ENCODE measurements at places on chromosomes 12 and 14. TPM values are rescaled to one million over a fixed set of nuclear protein-coding genes. Genes with fewer than 3 reads are reported as not detected.

DNA sequence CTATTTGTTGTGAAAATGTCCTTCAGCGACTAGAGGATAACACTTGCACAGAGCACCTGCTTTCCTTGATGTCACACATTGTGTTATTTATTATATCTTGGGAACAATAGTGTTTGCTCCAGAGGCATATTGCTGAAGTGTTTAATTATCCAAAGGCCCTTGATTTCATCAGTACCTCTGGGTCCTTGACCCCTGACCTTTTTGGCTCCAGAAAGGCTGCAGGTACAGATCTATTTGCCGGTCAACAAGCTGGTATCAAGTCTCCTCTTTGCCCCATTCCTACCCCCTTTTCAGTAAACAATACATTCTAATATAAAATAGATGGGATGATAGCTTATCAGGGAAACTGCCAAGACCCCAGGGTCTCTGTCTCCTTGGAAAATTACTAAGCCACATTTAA is 206.8 kb downstream of the DACT1 start:
- H3K36me3 ChIP-seq, result no peaks in the 10 kb centered on the region
- no peak overlapping the region for H3K27ac ChIP-seq
- H3K4me1 ChIP-seq, result no peaks in the 10 kb centered on the region

DNA sequence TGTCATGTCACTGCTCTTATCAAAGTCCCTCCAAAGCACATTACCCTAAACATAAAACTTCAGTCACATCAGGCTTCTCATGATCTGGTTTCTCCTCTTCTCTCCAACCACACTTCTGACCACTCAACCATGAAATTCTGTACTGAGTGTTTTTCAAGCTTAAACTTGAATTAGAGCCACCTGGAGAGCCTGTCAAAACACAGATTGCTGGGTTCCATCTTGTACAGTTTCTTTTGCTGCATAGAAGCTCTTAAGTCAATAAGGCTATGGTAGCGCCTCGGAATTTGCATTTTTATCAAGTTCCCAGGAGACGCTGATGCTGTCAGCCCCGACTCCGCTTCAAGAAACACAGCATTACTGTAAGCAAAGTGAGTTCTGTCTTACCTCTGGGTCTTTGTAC is 16.4 kb upstream of the SRRM4 start:
- H3K27ac ChIP-seq, result no peak overlapping the region
- H3K36me3 ChIP-seq, result no peaks in the 10 kb centered on the region
- H3K4me1 ChIP-seq, result no peaks in the 10 kb centered on the region
- no peaks in the 10 kb centered on the region for H3K27me3 ChIP-seq
- no peak overlapping the region for H3K4me3 ChIP-seq

DNA sequence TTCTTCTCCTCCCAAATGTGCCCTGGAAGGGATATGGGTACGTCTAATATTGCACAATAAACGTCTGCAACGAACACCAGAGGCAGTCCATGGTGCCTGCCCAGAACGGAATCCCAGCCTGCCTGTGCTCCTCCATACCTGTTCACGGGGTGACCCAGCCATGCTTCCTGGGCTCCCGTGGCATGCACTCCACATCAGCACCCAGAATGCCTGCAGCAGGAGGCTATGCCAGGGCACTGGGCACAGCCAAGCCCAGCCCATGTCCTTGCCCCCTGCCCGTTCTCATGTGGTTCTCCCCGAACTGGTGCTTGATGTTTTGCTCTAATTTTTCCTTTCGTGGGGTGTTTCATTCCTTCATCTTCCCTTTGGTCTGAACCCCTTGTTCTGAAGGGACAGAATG is 404.3 kb downstream of the BCL11B start:
- no peak overlapping the region for H3K4me3 ChIP-seq
- no peaks in the 10 kb centered on the region for H3K27me3 ChIP-seq
- DNase-seq, result no peak
- H3K27ac ChIP-seq, result no peak overlapping the region
- no peaks in the 10 kb centered on the region for H3K4me1 ChIP-seq

GRCh38 chr12:2376908-2377657 is 324.3 kb downstream of the CACNA1C start:
- H3K27ac ChIP-seq, result no peak overlapping the region
- H3K36me3 ChIP-seq, result no peaks in the 10 kb centered on the region
- H3K4me1 ChIP-seq, result no peaks in the 10 kb centered on the region
- H3K4me3 ChIP-seq, result no peak overlapping the region
- no peaks in the 10 kb centered on the region for H3K27me3 ChIP-seq

Gene DERA
- total RNA-seq, result 116 TPM

Gene CCDC38
- total RNA-seq, result 0.35 TPM

DNA sequence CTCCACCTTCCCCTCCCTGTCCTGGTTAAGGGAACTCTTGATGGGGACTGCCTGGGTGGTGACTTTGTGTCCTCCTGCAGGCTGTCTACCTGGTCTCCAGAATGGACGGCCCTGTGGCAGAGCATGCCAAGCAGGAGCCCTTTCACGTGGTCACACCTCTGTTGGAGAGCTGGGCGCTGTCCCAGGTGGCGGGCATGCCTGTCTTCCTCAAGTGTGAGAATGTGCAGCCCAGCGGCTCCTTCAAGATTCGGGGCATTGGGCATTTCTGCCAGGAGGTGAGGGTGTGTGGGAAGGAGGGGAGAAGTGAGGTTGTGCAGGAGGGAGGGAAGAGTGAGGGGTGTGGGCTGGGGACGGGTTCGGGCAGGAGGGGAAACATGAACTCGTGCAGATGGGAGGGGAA is 5.7 kb downstream of the SDSL start:
- H3K4me3 ChIP-seq, result no peak overlapping the region
- no peaks in the 10 kb centered on the region for H3K4me1 ChIP-seq
- H3K36me3 ChIP-seq, result no peaks in the 10 kb centered on the region
- H3K27ac ChIP-seq, result no peak overlapping the region
- peak; percentile 54 for DNase-seq

- DNase-seq, result no peak
- no peaks in the 10 kb centered on the region for H3K27me3 ChIP-seq
- no peaks in the 10 kb centered on the region for H3K4me1 ChIP-seq
- no peak overlapping the region for H3K27ac ChIP-seq
- no peak overlapping the region for H3K4me3 ChIP-seq
- no peaks in the 10 kb centered on the region for H3K36me3 ChIP-seq
Measured at GRCh38 chr12:2120982-2121758, 68.4 kb downstream of the CACNA1C start.

Gene GRIP1
- 42.8 TPM for total RNA-seq

Gene RNF212B
- total RNA-seq, result not detected

- DNase-seq, result no peak
- no peaks in the 10 kb centered on the region for H3K36me3 ChIP-seq
- H3K27ac ChIP-seq, result no peak overlapping the region
- H3K4me3 ChIP-seq, result no peak overlapping the region
- H3K27me3 ChIP-seq, result peaks cover 7% of the 10 kb centered on the region
- peaks cover 5% of the 10 kb centered on the region for H3K4me1 ChIP-seq
Measured at GRCh38 chr12:53330671-53331070, 5.5 kb downstream of the SP7 start.

GRCh38 chr14:44778604-44779003 is 183.1 kb downstream of the KLHL28 start:
- no peak overlapping the region for H3K27ac ChIP-seq
- H3K4me1 ChIP-seq, result peaks cover 5% of the 10 kb centered on the region
- H3K27me3 ChIP-seq, result no peaks in the 10 kb centered on the region
- no peak overlapping the region for H3K4me3 ChIP-seq
- DNase-seq, result no peak

DNA sequence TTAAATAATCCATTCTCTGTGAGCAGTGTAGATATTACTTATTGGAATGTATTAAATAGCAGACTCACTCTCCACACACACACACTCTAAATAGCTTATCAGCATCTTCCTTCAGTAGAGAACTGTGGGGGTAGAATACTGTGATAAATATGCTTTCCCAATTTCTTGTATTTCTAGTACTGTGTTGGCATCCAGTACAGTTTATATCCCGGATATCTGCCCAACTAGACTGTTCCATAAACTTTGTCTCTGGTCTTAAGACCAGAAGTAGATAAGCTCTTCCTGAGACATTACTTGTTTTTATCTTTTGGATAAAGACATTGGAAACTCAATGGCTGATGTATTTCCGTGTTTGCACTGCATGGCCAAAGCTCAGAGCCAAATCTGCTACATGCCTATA is 136.2 kb upstream of the PDZRN4 start:
- no peaks in the 10 kb centered on the region for H3K4me1 ChIP-seq
- no peaks in the 10 kb centered on the region for H3K27me3 ChIP-seq
- no peak for DNase-seq
- no peak overlapping the region for H3K4me3 ChIP-seq

Gene TSPAN19
- not detected for total RNA-seq

- H3K27me3 ChIP-seq, result peaks cover 14% of the 10 kb centered on the region
- H3K4me3 ChIP-seq, result peak overlapping the region; percentile 84
- H3K36me3 ChIP-seq, result no peaks in the 10 kb centered on the region
- H3K4me1 ChIP-seq, result peaks cover 7% of the 10 kb centered on the region
- peak; percentile 99 for DNase-seq
Measured at GRCh38 chr14:24366721-24367513, 1.1 kb upstream of the NFATC4 start.

Gene PRICKLE1
- total RNA-seq, result 20.6 TPM

GRCh38 chr14:99322731-99323599 is 51.0 kb upstream of the BCL11B start:
- no peaks in the 10 kb centered on the region for H3K36me3 ChIP-seq
- no peak overlapping the region for H3K4me3 ChIP-seq
- no peak overlapping the region for H3K27ac ChIP-seq

All from endodermal cell (in vitro differentiated cells).